Lung (tissue), 17 donors: ENCODE measurements at places on chromosomes 2 and 18.

GRCh38 chr2:79105259-79105658 lies 15.0 kb upstream of the REG1A start:
- DNase-seq: no peak

- DNase-seq: peak; percentile 51
Observed at GRCh38 chr2:75130171-75130570, 69.1 kb downstream of the TACR1 start.

DNA sequence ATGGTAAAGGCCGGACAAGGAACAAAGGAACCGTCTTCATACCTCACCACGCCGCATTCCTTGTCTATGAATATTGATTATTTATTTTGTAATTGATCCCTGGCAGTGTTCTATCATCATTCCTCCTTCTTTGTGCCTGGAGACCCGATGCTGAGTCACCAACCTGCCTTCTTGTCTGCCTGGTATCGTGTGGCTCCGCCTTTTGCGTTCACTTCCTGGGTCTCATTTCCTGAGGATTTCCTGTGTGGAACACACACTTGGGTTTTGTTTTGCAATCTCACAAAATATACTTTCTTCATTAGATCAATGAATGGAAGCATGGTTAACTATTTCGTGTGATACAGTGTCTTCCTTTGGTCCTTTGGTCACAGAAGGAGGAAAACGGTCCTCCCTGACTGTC lies 95.5 kb upstream of the SNTG2 start:
- DNase-seq: no peak

DNA sequence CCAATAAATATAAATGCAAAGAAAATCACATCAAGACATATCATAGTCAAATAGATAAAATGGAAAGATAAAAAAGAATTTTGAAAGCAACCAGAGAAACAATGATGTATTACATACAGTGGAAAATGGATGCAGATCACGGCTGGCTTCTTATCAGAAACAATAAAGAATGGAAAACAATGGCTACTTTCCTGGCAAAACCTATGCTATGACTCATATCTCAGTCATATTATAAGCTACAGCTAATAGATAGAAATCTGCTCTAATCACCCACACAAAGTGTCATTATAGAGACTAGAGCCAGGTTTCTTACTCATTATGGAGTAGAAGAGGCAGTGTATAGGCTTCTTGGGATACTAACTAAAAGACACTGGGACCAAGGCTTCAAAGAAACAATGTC lies 93.5 kb upstream of the TACR1 start:
- DNase-seq: no peak

DNA sequence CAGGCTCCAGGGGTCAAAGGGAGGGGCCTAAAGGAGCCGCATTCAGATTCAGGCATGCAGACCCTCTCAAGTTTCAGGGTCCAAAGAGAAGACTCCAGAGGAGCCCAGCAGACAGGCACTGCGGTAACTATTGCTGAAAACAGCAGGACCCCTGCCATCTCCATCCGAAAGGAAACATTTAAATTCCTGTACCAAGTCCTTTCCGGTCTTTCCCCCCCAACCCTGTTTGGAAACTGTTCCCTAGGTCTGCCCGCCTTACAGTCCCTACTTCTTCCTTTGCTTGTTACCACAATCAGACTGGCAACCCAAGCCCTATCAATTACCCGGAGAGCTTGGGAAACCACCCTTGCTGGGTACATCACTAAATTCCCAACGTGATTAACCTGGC lies 82.0 kb downstream of the DNMT3A start:
- no peak for DNase-seq

DNA sequence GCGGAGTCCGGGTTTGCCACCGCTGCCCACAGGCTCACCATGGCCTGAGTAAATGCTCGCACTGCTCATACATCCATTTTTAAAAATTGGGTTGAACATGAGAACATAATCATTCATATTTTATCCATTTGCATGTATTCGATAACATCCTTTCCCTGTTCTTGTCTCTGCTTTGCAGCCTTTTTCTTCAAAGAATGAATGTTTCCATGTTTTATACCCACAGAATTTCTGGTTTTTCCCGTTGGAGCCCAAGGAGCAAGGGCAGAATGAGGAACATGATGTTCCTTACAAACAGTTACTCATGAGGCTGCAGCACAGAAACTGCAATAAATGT lies 146.5 kb downstream of the CCDC74A start:
- DNase-seq: no peak

DNA sequence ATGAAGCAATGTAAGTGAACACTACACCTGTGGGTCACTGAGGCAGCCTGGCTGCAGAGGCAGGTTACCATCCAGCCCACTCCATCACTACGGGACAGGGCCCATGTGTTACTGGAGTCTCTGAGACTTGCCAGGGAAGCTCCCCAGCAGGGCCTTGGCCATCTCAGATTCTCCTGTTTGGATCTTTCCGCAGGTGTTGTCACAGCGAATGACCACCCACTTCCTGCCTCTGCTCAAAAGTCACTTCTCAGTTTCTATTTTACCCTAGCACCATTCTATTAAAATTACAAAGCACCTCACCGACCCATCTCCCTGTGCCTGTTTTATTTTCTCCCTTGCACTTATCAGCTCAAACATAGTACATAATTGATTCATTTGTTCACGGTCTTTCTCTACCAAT lies 34.5 kb upstream of the L3MBTL4 start:
- DNase-seq: no peak

- no peak for DNase-seq
Observed at GRCh38 chr2:170897108-170897507, 31.9 kb upstream of the GORASP2 start.

DNA sequence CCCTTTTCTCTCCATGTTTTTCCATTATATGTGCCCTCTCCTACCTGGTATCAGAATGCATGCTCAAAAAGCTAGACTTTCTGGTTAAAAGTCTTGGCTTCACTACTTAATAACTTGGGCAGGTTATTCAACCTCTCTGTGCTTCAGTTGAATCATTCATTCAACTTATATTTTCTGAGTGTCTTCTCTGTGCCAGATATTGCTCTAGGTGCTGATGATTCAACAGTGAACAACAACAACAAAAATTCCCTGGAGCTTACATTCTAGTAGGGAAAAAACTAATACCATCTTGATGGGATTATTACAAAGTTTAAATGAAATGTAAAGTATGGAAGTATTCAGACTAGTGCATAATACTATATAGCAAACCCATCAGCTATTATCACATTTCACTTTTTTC lies 55.2 kb downstream of the SOS1 start:
- no peak for DNase-seq

DNA sequence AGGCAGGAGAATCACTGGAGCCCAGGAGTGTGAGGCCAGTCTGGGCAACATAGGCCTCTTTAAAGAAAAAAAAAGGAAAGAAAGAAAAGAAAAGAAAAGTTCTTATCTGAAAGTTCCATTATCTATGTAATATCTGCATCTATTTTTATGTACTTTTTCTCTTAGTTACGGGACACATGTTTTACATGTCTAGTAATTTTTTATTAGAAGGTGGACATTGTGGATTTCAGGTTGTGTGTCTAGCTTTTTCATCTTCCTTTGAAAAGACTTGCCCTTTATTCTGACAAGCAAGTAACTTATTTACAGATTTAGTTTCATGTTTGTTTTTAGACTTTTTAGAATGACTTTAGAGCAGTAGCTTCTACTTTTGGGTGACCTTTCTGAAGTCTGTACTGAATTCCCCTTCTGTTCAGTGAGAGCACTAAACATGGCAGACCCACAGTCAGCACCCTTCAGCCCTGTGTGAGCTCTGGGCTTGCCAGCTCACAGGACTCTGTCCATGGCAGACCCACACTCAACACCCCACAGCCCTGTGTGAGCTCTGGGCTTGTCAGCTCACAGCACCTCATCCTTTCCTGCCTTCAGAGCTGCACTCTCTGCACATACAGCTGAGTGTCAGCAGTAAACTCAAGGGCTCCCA lies 17.5 kb downstream of the TRAPPC12 start:
- DNase-seq: no peak

DNA sequence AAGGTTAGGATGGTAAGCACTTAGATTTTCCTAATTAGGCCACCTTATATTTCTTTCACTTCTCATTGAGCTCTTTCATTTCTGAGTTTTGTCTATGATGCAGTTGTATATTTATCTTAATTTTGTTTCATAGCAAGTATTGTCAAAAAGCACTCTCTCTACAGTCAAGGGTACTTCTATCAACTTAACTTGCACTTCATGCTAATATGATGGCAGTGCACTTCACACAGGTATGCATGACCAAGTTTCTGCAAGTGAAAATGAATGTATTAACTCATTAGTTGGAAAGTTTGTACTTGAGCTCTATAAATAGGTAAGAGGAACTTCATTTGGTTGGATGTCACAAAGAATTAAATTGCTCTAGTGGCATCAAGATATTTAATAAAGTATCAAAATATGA lies 51.5 kb upstream of the CDH19 start:
- no peak for DNase-seq

DNA sequence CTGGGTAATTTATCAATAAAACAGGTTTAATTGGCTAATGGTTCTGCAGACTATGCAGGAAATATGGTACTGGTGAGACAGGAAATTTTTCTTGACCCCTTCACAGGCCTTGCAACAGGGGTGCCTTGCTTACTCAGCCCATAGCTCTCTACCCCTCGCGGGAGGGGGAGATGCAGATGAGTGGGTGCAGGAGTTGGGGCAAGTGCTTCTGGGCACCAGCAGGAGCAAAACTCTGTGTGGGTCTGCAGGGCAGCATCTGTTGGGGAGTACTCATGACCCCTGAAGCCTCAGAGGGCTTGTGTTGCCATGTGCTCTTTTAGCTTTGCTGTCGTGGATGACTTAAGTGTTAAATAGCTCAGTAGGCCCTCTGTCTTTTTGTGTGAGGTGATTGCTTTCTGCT lies 48.6 kb downstream of the GULP1 start:
- DNase-seq: no peak

- no peak for DNase-seq
Observed at GRCh38 chr2:170282851-170283250, 104.9 kb downstream of the MYO3B start.

- no peak for DNase-seq
Observed at GRCh38 chr2:69077252-69077950, 64.4 kb downstream of the ANTXR1 start.

DNA sequence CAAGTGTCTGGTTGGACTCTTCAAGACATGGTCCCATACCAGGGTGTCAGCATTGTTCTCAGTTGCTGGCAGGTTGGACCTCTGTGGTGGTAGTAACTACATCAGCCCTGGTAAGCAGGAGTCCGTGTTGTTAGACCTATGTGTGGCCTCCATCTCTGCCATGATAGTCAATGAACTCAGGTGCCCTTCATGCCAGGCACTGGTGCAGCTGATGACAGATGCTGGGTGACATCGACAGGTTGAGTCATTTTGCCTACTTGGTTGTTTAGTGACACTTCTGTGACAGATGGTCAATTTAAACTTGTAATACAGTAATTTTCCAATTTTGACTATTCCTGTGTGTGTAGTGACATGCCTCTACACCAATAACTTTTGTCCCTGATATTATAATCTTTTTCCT lies 189.7 kb downstream of the SP3 start:
- DNase-seq: no peak

DNA sequence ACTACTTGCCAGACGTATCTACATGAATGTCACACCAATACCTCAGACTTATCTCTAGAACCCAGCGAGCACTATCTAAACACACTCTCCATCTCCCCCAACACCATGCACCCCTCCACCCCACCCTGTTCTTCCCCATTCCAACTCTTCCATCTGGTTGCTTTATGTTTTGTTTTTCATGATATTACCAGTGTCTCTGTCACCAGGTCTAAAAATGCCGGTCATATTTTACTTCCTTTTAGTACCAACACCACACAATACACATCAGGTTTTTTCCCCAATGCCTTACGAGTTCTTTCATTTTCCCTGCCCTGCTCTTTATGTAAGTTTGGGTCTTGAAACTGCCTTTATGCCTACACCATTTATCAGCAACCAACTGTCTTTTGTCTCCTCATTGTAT lies 10.2 kb upstream of the ITGA4 start:
- no peak for DNase-seq

GRCh38 chr2:165074323-165074722 lies 119.0 kb upstream of the SLC38A11 start:
- no peak for DNase-seq
